Hematopoietic multipotent progenitor cell treated with erythropoietin and hydrocortisone succinate and interleukin-3 and kit ligand, for 6 days (in vitro differentiated cells): ENCODE measurements at places on chromosomes 1 and 21.

- peak; percentile 28 for DNase-seq
Observed at GRCh38 chr21:21034036-21034435, 35.8 kb downstream of the NCAM2 start.

DNA sequence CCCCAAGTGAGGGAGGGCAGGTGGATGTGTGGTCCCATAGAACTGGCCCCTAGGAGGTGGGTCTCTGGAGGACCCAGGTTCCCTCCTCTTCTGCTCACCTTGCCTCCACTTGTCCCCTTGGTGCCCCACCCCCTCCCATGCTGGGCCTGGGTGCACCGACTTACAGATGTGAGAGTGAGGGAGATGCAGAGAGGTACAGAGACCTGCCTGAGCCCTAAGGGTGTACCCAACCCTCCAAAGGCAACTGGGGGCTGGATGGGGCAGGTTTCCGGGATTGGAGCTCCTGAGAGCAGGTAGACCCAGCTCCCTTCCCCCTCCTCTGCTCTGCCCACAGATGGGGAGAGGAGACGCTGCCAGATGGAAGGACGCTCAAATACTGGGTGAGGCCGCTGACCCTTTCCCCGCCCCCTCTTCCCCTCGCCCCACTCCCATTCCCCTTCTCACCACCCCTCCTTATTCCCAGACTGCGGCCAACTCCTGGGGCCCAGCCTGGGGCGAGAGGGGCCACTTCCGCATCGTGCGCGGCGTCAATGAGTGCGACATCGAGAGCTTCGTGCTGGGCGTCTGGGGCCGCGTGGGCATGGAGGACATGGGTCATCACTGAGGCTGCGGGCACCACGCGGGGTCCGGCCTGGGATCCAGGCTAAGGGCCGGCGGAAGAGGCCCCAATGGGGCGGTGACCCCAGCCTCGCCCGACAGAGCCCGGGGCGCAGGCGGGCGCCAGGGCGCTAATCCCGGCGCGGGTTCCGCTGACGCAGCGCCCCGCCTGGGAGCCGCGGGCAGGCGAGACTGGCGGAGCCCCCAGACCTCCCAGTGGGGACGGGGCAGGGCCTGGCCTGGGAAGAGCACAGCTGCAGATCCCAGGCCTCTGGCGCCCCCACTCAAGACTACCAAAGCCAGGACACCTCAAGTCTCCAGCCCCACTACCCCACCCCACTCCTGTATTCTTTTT lies 10.3 kb downstream of the TINAGL1 start:
- no peak for DNase-seq

DNA sequence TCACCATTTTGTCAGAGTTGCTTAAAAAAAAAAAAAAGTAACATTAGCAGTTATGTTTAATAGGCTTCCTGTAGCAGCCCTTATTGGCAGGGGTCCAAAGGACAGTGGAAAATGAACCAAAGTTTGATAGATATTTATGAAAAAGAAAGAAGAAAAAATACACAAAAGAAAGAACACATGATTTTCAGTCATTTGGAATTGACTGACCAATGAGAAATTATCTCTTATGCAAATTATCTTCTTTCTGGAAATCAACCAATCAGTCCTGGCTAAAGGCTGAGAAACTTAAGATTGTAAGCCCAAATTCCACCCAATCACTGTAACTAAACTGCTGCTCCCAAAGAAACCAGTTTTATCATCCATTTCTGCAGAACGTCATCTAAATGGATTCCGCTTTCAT lies 282.4 kb downstream of the TM2D1 start:
- DNase-seq, result no peak

DNA sequence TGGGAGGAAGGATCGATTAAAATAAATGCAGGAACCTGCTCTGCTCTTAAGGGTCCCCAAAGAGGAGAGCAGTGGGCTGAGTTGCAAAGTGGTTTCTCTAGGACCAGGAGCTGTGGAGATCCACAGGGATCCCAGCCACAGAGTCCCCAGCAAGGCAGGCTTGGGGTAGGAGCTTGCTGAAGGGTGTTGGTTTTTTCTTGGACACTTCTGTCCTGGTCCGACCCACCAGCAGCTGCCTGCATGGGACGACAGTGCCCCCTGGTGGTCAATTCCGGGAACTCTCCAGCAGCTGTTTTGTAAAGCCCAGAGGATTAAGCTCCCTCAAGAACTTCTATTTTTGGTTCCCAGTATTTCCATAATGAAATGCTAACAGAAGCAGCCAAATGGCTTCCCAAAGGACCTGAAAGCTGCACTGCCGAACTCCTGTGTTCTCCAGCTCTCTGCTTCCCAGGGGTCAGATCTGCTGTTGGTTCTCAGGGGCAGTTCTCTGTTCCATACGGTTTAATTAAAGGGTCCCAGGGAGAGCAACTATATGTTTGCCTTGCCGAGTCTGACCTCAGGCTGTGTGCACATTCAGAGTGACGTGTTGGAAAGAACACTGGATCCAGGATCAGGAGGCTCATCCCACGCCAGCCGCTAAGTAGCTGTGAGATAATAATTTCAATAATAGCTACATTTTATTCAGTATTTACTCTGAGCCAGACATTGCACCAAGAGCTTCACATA lies 23.2 kb downstream of the NENF start:
- DNase-seq, result peak; percentile 82

- DNase-seq, result no peak
Observed at GRCh38 chr21:29295066-29295650, 3.6 kb upstream of the BACH1 start.

DNA sequence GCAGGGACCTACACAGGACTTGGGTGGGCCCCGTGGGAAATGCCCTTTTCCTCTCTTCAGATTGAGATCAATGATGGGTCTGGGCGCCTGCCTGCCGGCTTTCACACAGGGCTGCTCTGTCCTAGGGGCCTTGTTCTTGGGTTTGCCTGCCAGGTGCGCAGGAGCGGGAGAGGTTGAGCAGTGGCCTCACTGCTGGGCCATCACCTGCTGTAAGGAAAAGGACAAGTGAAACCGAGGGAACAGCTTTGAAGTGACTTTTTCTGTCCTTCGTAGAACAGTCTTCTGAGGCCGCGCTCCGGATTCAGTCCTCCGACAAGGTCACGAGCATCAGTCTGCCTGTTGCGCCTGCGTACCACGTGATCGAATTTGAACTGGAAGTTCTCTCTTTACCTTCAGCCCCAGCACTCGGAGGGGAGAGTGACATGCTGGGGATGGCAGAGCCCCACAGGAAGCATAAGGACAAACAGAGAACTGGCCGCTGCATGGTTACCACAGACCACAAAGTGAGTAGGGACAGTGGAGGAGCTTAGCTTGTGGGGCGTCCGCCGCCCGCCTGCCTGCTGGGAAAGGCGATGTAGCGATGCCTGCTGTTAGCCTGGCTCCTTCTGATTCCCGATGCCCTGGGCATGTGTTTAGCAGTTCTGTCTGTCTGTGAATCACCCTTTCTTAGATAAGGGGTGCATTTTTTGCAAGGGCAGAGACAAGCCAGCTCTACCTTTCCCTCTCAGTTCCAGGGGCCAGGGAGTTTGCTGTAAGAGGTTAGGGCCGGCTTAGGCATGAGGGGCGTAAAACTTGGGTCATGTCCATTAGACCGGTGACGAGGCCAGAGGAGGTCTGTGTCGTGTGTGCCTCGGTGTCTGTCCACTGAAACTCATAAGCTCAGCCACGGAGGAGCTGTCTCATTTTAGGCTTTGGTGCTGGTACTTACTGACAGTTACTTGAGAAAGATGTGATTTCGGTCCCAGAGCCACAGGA lies 19.5 kb upstream of the PWP2 start:
- peak; percentile 67 for DNase-seq

GRCh38 chr1:49576327-49576901 lies 447.3 kb downstream of the AGBL4 start:
- no peak for DNase-seq
